AG10803 (cell line): ENCODE measurements at places on chromosomes 3 and 15.

DNA sequence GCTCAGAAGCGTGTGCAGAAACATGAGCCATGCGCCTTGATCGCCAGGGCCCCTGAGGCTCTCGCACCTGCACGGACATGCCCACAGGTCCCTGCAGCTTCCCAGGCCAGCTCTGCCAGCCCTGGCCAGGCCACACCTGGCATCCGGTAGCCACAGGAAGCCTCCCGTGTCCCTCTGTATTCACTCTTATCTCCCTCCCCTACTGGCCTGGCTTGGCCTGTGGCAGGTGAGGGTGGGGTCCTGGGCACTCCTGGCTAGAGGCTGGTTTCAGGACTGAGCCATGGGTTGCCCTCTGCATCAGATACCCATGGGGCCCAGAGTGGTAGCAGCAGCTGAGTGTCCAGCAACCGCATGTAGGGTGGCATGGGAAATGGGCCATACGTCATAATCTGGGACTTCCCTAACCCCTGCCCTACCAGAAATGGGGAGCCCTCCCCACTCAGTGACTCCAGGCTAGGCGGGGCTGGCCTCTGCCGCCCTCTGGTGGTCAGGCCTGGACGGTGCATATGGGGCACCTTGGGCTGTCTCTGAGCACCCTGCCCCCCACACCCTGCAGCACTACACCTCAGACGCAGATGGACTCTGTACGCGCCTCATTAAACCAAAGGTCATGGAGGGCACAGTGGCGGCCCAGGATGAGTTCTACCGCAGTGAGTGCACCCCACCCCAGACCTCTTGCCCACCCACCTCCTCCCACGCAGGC is 12.6 kb upstream of the LMAN1L start:
- peak; percentile 47 for DNase-seq

GRCh38 chr15:90074023-90074422 is 28.2 kb downstream of the IDH2 start:
- DNase-seq: no peak

DNA sequence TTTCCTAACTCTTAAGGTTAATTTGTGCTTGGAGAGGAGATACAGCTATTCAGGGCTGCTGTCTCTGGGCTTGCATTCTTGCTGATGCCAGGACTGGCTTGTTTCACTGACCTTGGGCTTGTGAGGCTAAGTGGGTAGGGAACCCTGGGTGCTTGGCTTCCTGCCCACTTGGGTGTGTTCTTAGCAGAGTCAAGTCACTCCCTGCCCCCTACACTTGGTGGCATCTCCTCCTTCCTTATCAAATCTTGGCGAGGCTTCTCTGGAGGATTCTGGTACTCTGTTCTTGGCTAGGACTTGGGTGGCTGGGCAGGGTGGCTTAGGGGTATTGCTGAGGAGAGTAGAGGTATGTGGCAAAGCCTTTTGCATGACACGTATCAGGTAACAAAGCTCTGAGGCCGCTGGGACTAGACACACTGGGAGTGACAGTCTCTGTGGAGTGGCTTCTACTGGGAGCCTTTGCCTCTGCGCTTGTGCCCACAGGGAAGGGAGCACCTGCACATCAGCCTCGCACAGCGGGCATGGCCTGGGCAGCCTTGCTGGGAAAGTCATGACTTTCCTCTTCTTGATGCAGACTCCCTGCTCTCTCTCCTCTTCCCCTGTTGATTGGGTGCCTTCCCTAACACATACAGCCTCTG is 41.8 kb downstream of the CHCHD6 start:
- no peak for DNase-seq

DNA sequence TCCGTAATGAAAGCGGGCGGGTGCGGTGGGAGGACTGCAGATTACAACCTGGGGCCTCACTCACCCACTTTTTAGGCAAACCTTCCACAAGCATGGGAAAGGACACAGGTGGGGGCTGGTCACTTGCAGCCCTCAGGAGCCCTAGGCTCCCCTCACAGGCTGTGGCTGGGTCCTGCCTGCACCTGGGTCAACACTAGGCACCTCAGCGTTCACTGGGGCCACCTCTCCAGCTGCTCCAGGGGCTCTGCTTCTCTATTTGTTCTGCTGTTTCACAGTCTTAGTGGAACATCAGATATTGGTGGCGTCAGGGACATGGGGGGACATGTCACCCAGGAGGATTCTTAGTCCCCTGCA is 30.1 kb upstream of the TMEM115 start:
- DNase-seq: no peak

DNA sequence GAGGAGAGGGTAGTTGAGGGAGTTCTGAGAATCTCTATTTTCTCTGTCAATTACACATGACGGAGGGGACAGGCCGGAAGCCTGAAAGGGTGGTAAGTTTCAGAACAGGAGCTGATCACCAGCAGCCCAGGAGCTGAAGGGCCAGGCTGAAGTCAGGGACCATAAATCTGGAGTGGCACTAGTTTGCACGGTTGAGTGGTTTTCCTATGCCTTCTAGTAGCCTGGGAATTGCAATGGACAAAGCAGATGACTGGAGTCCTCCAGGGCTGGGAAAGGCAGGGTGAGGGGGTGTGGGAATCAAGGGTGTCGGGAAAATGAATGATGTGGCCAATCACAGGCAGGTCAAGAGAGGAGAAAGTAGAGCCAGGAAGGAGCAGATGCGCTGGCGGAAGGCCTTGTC is 72.5 kb downstream of the MAGEF1 start:
- no peak for DNase-seq

DNA sequence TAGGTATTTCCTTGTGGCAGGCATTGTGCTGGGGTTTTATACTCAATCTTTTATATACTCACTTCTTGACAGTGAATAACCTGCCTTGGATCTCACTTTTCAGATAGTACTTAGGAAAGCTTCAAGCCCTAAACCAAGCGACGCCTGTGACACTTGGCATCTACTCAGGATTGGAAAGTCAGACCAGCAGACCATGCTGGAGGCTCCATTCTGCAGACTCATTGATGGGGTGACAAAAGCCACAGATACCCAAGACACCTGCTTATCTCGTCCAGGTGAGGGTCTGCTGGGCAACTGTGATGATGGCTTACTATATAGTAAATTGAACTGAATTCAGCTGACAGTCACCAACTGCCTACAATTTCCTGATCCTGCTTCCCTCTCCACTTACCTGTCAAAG is 79.4 kb upstream of the MRPS22 start:
- no peak for DNase-seq

DNA sequence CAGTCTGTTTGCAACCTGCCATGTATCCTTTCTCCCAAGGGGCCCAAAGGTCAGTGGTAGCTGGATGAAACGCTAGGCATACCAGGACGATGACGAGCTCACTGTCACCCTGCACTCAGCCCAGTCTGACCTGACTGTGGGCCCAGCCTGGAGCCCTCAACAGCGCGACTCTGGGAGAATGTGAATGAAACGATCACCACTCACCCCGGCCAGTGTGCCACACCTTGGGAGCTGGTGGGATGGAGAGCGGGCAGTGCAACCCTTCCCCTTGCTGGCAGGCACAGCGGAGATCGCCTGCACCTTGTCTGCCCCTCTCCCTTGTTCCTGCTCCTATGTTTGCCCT is 27.2 kb downstream of the SRPRB start:
- DNase-seq: no peak

GRCh38 chr3:176994393-176994792 is 202.9 kb downstream of the TBL1XR1 start:
- no peak for DNase-seq

DNA sequence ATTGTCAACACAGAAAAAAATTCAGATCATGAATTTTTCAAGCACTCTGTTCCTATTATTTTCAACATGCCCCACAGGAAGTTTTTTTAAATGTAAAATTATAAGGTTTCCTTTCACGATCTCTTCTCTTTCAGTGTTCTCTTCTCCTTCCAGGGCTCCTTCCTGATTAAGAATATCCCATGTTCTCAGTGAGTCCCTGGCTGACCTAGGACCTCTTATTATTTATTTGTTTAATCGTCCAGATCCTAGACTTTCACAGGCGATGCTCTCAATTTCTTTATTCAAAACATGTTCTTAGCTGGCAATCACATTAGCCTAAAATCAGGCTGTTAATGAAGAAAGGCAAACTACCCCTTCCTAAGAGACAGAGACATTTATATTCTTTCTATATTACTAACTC is 124.3 kb downstream of the ABI3BP start:
- no peak for DNase-seq

- DNase-seq: no peak
These were observed 180.9 kb upstream of the UBE3A start for GRCh38 chr15:25619761-25620160.

GRCh38 chr3:21618695-21619094 is 132.3 kb downstream of the ZNF385D start:
- no peak for DNase-seq

GRCh38 chr3:62024882-62025281 is 348.5 kb downstream of the FEZF2 start:
- DNase-seq: no peak

DNA sequence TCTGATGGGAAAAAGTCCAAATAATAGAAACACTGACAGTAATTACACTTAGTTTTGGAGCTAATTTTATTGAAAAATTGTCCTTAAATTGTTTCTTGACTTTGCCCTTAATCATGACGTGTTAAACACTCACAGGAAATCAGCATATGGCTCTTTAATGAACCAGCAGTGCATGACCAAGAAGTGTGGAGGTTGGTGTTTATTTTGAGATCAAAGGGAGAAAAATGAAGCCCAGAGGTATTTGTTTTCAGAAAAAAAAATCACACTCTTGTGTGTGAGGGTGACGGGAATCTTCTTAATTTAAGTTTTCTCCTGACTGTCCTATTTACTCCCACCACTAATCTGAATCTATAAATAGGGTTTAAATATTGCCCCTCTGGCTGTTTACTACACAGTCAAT is 28.8 kb upstream of the SYNM start:
- no peak for DNase-seq

GRCh38 chr15:41922353-41922752 is 28.5 kb upstream of the SPTBN5 start:
- no peak for DNase-seq

DNA sequence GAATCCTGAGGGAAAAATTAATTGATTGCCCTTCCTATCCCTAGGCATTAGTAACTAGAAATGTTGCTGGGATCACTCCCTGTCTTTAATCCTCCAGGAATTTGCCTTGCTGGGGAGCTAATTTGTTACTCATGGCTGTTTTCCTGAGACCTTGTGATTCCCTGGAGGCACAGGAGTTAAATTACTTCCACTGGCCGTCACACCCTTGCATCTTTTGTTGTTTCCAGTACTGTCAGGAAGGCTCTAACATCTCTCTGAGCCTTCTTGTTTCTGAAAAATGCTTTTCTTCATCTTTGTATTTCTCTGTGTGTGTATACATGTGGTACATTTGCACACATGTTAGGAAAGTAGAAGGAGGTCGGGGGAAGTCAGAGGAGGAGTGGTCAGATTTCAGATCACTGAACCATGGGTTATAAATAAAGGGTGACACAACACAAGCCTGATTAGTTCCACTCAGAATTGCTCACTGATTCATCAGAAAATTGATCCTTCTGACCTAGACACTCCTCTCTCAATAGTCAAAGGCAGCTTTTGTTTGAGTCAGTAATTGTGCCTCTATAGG is 23.5 kb upstream of the LRRFIP2 start:
- DNase-seq: peak; percentile 88

DNA sequence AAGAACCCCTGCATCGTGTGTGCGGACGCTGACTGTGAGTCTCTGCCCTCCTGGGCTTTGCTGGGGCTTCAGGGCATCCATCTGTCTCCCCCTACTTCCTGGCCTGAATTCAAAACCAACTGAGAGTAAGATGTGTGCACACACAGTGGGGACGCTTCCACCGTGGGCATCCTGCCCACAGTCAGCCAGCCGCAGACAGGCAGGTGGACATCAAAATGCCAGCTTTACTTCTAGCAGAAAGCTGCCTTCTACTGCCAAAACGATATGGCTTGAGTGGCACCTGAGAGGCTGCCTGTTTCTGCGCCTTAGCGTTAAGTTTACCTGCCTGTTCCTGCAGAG is 18.5 kb downstream of the ALDH1A3 start:
- no peak for DNase-seq

- no peak for DNase-seq
These were observed 2.5 kb downstream of the SLC22A13 start for GRCh38 chr3:38268087-38268486.

DNA sequence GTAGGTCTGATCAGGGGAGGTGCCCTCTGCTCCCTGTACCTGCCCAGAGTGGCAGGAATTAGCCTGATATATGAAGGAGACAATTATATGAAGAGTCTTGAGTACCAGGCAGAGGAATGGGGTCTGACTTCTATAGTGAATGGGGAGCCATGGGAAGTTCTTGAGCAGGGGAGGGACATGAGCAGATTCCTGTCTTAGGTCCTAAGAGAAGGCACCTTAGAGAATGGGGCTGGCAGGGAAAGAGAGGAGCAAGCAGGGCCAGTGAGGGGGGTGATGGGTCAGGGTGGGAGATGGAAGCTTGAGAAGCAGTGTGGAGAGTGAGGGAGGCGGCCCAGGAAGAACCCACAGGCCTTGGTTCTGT is 12.4 kb downstream of the CD276 start:
- DNase-seq: no peak

- DNase-seq: no peak
These were observed 313.5 kb downstream of the RPLP1 start for GRCh38 chr15:69766156-69766555.

- no peak for DNase-seq
These were observed 334.4 kb downstream of the GBE1 start for GRCh38 chr3:81426826-81427577.

- peak; percentile 98 for DNase-seq
These were observed 31.1 kb downstream of the TMEM212 start for GRCh38 chr3:171874251-171874681.

GRCh38 chr15:101470548-101471239 is 18.8 kb downstream of the PCSK6 start:
- DNase-seq: no peak

- DNase-seq: peak; percentile 3
These were observed 332.1 kb downstream of the ARRDC4 start for GRCh38 chr15:98292442-98293240.

DNA sequence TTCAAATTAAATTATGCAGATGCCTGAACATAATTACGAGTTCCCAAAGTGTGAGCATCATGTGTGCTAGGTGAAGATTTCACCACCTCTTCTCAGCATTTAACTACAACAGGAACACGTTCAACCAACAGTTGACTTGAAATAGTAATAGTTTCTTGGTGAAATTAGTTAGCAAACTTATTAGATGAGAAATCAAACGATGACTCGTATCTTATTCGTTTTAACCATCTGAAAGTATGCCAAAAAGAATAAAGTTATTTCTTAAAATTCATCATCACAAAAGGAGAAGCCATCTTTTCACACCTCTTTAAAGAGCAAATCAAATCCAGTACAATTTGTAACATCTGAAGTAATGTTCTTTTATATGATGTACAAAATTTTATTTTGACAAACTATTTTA is 2.3 kb downstream of the BNC1 start:
- no peak for DNase-seq

DNA sequence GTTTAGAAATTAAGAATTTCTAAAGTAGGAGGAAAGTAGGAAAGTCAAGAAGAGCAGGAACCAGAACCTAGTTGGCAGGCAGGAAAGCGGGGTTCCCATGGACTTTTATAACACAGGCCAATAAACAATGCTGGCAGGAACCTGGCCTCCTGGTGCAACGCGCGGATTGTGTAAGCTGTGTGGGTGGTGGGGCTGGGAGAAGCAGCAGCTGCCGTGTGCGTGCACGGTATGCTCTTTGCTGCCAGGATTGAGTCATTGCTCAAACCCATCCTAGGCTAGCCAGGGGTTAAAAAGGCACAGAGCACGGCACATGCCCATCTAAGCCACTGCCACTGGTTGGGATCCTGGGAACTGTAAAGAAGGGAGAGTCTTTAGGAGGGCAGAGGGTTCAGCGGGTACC is 209.9 kb upstream of the RGMA start:
- no peak for DNase-seq
